ENCODE measurements at places on chromosomes 6 and 20.
A peak's percentile ranks its signal among the peaks of the same experiment; 100 is the strongest.

- DNase-seq: no peak
Measured at GRCh38 chr20:650954-651353, 2.0 kb downstream of the SRXN1 start.

DNA sequence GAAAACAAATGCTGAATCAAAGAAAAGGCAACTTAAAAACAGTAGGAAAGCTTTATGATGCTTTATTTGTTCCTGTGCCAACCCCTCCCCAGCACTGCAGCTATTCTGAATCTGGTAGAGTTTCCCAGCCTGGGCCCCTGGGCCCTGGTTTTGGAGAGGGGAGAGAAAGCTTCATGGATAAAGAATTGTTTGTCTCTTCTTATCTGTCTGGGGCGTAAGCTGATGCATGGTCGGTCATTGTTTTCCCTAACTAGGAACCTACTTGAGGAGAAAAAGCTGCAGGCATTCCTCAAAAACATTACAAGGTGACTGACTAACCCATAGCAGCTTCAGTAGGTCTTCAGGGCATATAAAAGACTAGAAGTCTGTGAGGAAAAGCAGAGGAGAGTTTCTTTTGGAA lies 758.1 kb upstream of the EPHA7 start:
- no peak for DNase-seq

- DNase-seq: no peak
Measured at GRCh38 chr6:118764766-118765165, 113.4 kb upstream of the CEP85L start.

GRCh38 chr6:22751223-22751622 lies 181.9 kb downstream of the HDGFL1 start:
- DNase-seq: no peak

GRCh38 chr6:156839591-156840001 lies 62.4 kb downstream of the ARID1B start:
- DNase-seq: no peak

DNA sequence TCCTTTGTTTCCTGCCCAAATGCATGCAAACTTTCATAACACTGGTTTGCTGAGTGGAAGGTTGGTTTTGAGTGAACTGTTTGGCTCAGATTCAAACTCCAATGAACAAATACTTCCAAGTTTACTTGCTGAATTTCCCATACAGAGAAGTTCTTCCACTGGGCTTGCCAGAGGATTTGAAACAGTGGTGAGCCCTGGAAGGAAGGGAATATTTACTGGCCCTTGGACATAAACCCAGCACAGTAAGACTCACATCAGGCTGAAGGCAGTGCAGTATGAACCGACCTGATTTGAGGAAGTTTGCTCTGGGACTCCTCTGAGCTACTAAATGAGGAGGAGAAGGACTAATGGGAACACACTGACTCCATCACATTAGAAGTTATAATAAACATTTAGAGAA lies 3.8 kb downstream of the TRAF3IP2 start:
- DNase-seq: no peak

GRCh38 chr20:49276961-49277785 lies 684 bp downstream of the ZNFX1 start:
- peak; percentile 37 for DNase-seq

DNA sequence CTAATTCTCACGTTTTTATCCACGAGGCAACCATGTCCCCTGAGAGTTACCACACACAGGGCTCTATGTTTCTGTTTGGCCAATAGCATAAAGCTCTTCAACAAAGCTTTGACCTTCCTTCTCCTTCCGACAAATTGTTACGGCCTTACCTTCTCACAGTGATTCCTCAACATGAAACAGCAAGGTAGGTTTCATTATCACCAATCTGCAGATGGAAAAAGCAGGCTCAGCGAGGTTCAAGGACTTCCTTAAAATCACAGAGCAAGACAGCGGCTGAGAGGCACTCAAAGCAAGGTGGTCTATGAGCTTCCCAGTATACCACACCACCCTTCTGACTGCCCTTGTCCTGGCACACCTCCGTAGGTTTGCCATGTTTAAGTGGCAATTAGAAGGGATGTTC lies 360.0 kb downstream of the CD83 start:
- no peak for DNase-seq
